ENCODE measurements at places on chromosomes 11 and 22.

DNA sequence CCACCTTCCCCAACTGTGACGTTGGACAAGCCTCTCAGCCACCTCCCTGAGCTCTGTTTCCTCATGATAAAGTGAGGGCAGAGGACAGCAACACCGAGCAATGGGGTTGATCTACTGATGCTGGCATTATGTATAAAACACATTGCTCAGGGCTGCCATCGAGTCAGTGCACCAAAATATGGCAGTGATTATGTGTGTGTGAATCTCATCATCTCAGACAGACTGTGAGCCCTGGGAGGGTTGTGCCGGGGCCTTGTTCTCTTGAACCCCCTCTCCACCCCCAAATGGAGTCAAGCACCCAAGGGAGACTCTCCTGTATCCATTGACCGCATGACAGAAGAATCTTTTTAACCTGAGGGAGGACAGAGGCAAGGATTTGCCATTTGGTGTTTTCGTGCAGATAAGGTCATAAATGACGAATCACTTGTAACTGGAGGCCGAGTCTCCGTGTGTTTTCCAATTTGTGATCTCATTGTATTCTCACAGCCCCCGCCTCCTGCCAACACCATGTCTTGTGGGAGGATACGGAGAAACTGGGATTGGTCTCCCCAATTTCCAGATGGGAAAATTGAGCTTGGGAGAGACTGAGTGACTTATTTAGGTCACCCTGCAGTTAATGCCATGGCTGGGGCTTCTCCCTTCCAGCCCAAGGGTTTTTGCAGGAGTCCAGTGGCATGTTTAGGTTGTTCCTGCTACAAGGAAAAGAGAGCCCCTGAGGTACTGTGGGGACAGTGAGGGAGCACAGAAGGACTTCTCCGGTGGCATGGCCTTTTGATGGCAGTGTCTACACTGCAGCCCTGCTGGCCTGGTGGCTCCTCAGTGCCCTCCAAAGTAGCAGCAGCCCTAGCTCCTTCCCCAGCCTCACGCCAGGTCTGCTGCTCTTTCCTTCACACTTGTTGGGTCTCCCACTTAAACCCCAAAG, 52.4 kb downstream of the CHRDL2 start:
- DNase-seq, result no peak

DNA sequence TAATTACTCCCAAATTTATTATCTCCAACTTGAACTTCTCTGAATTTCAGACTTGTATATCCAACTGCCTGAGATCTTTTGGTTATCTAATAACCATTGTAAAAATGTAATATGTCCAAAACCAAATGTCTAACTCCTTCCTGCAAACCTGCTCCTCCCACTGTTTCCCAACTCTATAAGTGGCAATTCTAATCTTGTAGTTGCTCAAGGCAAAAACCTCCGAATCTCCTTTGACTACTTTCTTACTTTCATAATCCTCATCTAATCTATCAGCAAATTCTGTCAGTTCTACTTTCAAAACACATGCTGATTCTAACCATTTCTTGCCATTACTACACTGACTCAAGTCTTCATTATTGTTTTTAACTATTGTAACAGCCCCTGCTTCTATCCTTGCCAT, 55.7 kb downstream of the FAM168A start:
- no peak for DNase-seq

DNA sequence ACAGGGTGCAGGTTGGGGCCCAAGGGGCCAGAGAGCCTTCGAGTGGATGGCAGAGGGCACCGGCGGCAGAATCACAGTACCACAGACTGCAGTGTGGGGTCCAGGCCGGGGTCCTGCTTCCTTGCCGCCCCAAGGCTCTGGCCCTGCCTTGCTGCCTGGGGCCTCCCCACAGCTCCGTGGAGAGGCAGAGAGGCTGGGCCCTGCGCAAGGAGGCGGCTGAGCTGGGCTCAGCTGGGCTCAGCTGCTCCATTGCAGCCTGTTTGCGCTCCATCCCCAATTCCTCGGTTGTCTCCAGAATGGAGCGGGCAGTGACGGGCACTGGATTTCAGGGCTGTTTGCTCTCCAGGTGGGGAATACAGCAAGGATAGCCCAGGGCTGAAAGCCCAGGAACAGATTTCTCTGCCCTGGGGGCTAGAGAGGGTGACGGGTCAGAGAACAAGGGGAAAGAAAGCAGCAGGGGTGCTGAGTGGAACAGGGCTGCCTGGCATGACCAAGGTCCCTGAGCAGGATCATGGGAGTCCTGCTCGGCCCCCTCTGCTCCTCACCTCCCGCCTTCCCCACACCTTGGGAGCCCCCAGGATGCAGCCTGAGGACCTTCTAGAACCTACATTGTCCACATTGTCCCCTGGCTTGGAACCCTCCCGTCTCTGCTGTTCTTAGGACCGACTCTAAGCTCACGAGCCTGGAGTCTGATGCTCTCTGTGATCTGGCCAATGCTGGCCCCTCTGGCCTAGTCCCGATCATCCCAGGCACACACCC, 18.9 kb downstream of the MRGPRG start:
- DNase-seq, result no peak

GRCh38 chr22:42958937-42959336, 56.0 kb downstream of the PACSIN2 start:
- no peak for DNase-seq

GRCh38 chr22:20577549-20577975, 70.2 kb downstream of the MED15 start:
- no peak for DNase-seq

- no peak for DNase-seq
Observed at GRCh38 chr11:6992457-6993417, 27.4 kb downstream of the ZNF214 start.

GRCh38 chr11:2466869-2467694, 22.3 kb downstream of the KCNQ1 start:
- peak; percentile 76 for DNase-seq

- DNase-seq, result no peak
Observed at GRCh38 chr22:48240148-48240934, 1477.9 kb downstream of the TBC1D22A start.

DNA sequence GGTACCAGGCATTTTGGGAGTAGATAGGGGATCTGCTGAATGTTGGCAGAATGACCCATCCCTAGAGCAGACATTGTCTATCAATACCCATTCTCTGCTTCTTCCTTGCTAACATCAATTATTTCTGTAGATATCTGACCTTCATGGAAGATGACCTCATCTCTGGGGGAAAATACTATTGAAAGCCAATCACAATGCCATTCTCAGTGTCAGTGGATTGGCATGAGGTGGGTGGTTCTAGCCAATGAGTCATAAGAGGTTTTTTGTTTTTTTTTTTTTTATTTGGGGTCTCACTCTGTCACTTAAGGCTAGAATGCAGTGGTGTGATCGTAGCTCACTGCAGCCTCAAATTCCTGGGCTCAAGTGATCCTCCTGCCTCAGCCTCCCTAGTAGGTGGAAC, 42.5 kb downstream of the SNX19 start:
- DNase-seq, result no peak

- peak; percentile 84 for DNase-seq
Observed at GRCh38 chr22:39013942-39014722, at the start of gene APOBEC3C. Gene APOBEC3C (plus strand): TSS chr22:39014257. CDS start chr22:39014363, 106 bp downstream.

DNA sequence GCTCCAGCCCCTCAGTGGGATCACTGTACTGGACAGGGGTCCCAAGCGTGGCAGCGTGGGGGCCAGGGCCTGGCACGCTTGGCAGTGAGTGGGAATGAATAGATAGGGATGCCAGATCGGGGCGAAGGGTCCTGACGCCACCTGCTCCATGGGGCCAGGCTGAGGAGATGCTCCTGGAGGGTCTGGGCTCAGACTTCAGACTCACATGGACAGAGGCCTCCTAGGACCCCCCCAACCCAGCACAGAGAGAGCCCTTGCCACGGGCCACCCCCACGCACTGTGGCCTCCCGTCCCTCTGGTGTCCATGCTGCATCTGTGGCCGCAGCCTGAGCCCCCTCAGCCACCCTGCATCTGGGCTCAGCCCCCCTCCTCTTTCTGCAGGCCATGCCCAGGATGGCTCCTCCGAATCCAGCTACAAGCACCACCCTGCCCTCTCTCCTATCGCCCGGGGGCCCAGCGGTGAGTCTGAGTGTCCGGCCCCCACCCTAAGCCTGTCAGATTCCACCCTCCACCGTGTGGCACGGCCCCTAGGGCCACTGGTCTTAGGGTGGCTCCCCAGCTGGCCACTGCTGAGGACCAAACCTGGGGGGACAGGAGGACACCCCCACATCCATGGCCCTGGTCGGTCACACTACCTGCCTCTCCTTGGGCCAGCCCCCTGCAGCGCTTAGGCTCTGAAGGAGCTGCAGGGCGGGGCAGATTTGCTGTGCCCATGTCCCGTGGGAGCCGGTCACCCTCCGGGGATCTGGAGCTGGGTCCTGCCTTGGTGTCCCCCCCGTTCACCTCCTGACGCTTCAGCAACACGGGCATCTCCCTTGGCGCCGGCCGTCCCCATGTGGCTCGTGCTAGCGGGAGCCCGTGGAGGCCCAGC, 2.7 kb downstream of the MUC5AC start:
- DNase-seq, result no peak

GRCh38 chr22:49727191-49727880, 100.3 kb downstream of the BRD1 start:
- DNase-seq, result no peak

GRCh38 chr11:72582206-72583176, 91.7 kb downstream of the PDE2A start:
- no peak for DNase-seq

GRCh38 chr11:62601122-62601371, 618 bp downstream of the MTA2 start:
- peak; percentile 36 for DNase-seq

DNA sequence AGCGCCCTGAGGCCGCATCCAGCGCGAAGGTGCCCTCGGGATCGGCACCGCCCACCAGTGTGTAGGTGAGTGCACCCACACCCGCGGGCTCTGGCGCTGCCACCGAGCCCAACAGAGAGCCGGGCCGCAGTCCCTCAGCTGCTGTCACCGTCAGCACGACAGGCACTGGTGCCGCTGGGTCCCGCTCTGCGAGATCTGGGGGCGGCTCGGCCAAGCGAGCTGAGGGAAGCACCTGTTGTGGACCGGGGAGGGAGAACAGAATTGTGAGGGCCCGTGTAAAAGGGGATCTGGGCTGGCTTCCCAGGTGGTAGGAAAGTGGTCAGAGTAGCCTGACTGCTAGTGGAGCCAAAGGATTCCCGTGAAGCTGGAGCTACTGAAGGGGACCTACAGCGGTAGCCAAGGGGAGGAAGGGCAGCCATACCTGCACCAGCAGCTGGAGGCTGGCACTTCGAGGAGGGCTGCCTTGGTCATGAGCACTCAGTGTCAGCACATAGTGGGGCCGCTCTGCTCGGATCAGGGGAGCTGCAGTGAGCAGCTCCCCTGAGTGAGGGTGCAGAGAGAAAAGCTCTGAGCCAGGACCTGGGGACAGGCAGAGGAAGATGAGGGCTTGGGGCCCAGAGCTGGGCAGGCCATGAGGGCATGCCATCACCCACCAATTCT, 11.5 kb upstream of the TPP1 start:
- no peak for DNase-seq

- no peak for DNase-seq
Observed at GRCh38 chr11:32962016-32962415, 53.7 kb upstream of the DEPDC7 start.

DNA sequence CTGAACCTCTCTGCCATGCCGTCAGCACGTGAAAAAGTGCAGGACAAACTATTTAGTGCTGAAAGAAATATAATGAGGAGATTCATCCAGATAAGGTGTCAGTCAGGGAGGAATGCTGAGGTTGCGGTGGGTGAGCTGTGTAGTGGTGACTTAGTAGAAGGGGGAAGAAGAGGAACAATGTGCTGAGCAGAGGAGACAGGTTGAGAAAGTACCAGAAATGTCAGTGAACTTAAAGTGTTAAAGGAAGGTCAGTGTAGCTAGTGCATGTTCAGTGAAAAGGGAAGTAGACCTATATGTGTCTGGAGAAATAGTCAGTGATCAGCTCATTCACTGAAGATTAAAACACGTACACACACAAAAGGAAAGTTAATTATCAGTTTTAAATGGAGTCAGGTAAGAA, 237.6 kb upstream of the CCDC179 start:
- DNase-seq, result no peak

- peak; percentile 40 for DNase-seq
Observed at GRCh38 chr11:34926101-34926830, 9.8 kb downstream of the PDHX start.

- no peak for DNase-seq
Observed at GRCh38 chr11:102177974-102178631, 67.9 kb downstream of the YAP1 start.

Measured in CD4-positive, alpha-beta T cell treated with Interleukin-6 at 100 ng/mL for 8 hours (primary cell).